ENCODE measurements at places on chromosomes 11 and 22. TPM values are rescaled to one million over a fixed set of nuclear protein-coding genes. Genes with fewer than 3 reads are reported as not detected.
A peak's percentile ranks its signal among the peaks of the same experiment; 100 is the strongest.

SCARF2 gene
- polyA plus RNA-seq = 39.7 TPM

CASP1 gene
- 8.1 TPM for polyA plus RNA-seq

CRYAB gene
- 58.0 TPM for polyA plus RNA-seq

PDGFD gene
- 38.7 TPM for polyA plus RNA-seq

CST6 gene
- polyA plus RNA-seq = not detected

CALCA gene
- polyA plus RNA-seq = 14.2 TPM

SLC17A6 gene
- polyA plus RNA-seq = not detected

PNPLA3 gene
- polyA plus RNA-seq = 1.7 TPM

ACRV1 gene
- 1.0 TPM for polyA plus RNA-seq

USP2 gene
- 7.6 TPM for polyA plus RNA-seq

CD248 gene
- 240 TPM for polyA plus RNA-seq

DNA sequence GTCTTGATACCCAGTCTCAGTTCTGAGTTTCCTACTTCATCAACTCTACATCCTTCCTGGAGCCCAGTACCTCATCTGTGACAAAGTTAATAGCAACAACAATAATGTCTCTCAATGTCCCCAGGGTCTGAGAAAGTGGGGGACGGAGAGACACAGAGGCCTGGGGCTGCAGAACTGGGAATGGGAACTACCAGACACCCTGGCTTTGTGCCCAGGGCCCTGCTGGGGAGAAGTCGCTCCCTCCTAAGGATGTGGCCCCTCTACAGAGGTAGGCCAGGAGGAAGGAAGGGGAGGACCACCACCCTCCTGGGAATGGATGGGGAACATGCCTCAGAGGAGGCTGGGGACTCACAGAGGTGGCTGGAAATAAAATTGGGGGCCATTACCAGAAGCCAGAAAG, 5.5 kb downstream of the PRG3 start:
- no peak for DNase-seq

- peak; percentile 52 for DNase-seq
Measured at GRCh38 chr22:27100789-27101188, 443.4 kb downstream of the MIAT start.

DNA sequence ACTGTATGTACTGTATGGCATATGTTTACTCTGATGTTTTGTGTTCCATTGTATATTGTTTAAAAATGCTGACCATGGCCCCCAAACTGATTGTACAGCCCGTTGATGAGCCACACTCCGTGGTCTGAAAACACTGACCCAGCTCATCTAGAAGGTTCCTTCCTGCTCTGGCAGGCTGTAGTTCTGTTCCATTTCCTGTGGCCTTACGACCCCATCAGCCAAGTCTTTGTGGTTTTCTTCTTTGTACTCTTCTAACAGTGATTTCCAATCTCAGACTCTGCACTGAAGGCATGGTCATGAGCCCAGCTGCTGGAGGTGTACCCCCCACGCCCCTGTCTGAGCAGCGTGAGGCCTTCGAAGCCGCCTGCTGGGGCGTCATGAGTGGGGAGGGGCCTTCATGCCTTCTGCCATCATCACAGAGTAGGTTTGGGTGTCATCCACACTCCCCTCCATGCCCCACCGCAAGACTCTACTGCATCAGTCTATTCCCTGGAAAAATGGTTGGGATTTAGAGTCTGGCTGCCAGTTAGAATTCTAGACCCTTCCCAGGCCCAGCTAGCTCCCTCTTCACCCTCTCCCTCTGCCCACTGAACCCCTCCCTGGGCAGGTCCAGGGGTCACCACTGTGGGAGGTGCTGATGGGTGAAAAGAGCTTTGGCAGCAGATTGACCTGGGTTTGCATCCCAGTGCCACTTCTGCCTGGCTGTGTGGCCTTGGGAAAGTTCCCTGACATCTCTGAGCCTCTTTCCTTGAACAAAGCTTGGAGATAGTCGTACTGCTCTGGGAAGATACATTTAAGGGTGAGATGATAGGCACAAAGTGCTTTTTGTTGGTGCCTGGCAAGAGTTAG, 11.3 kb upstream of the C11orf96 start:
- DNase-seq = no peak

GRCh38 chr22:45310331-45310976, 720 bp downstream of the FAM118A start:
- no peak for DNase-seq

- DNase-seq = no peak
Measured at GRCh38 chr22:30837531-30837930, 131.0 kb downstream of the MORC2 start.

- no peak for DNase-seq
Measured at GRCh38 chr11:95230810-95231126, 234 bp downstream of the SESN3 start.

DNA sequence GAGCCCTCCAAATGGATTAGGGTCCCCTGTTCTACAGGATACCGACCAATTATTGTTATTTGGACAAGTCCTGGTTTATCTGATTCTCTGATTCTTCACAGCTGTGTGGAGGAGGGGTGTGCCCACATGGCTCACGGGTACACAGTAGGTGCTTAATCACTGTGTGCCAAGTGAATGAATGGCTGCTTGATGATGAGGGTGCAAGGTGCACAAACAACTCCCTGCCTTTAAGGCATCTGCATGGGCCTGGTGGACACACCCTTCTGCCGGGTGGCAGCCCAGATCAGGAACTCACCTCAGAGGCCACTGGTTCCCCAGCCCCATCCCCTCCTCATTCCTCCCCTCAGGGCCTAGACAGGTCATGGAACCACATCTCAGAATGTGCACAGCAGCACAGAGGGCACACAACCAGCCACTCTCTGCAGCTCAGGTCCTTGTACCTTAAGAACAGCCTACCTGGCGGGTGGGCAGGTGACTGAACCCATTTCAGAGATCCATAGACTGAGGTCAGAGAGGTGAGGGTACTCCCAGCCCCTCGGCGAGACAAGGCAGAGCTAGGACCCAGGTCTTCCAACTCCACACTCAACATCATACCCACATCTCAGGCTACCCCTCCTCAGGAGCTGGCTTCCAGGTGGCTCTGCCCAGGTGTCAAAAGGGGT, 50.3 kb downstream of the SHANK2 start:
- no peak for DNase-seq

DNA sequence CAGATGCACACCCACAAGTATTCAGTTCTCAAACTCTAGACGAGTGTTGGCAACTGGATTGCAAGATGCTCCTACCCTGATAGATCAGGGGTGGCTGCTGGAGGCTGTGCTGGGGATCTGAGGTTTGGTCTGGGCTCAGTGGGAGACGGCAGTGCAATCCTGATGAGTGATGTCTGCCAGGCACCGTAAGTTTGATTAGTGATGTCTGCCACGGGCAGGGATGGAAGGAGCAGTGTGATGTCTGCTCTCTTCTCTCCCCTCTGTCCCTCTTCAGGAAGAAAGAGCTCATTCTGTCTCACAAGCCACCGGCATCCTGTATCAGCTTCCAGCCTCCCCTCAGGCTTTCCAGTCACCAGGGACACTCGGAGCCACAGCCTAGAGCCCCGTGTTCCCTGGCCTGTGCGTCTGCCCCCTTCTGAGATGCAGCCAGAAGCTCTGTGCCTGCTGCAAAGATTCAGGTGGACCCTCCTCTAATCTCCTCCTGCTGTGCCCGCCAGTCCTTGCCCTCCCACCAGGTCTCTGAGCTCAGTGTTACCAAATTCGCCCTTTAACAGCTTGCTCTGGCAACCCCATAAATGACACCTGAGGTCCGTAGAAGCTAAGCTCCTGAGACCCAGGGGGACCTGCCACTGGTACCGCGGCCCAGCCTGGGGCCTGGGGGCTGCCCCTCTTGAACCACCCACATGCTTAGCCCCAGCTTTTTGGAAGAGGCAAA, 19.9 kb downstream of the TP53I11 start:
- DNase-seq = no peak

GRCh38 chr22:45317551-45318167, 7.9 kb downstream of the FAM118A start:
- no peak for DNase-seq

- DNase-seq = no peak
Measured at GRCh38 chr11:29606330-29607031, 410.3 kb downstream of the KCNA4 start.

GRCh38 chr11:8223513-8223900, 40.2 kb downstream of the LMO1 start:
- no peak for DNase-seq

DNA sequence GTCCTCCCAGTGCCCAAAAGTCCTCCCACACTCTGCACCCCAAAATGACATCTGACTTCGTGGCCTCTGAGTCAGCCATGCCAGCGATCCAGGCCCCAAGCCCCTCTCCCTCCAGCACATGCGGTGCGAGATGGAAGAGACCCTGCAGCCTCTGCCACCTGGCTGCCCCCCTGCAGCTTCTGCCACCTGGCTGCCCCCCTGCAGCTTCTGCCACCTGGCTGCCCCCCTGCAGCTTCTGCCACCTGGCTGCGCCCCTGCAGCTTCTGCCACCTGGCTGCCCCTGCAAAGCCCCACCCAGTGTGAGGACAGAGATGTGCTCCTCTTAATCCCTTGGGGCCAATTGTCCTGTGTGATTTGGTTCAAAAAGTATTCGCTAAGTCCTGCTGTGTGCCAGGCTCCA, 68.0 kb downstream of the WNT7B start:
- no peak for DNase-seq

DNA sequence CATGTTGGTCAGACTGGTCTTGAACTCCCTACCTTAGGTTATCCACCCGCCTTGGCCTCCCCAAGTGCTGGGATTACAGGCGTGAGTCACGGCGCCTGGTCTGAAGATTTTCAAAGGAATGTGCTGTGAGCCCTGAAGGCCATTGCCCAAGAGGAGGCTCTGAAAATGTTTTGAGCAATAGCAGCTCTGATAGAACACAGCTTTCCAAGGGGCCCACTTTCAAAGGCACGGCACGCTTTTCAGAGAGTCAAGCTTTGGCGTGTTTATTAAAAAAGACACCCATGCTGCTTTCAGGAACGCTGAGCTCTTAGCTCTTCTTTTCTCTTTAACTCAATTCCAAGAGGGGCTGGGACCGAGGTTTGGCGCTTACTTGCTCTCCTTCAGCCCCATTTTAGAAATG, 73.8 kb upstream of the CDON start:
- no peak for DNase-seq

- no peak for DNase-seq
Measured at GRCh38 chr11:45392154-45392553, 106.0 kb upstream of the SYT13 start.

DNA sequence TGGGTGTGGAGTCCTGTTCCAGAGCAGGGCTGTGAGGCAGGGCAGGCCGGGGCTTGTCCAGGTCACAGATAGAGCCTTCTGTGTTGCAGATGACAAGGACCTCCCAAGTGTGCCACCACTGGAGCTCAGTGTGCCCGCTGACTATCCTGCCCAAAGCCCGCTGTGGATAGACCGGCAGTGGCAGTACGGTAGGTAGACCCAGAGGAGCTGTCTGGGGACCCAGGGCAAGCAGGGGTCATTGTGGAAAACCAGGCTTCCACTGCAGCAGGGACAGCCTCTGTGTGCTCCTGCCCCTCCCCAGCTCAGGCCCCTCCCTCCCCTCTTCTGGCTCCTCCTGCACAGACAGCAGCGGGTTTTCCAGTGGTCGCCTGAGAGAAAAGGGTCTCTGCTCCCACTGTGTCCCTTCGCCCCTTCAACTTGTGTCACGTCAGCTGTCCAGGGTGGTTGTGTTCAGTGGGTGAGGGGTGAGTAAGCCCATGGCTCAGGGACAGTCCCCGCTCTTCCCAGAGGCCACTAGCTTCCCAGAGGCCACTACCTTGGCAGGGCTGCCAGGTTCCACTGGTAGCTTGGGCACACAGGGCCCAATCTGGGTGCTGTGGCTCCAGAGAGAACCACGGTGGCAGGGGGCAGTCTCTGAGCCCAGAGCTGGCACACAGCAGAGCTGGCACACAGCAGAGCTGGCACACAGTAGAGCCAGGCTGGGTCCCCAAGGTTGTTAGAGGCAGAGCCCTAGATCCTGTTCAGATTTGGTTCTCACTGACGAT, 78.4 kb downstream of the MED15 start:
- no peak for DNase-seq

GRCh38 chr11:82996966-82997606, 74.6 kb downstream of the RAB30 start:
- no peak for DNase-seq

- DNase-seq = no peak
Measured at GRCh38 chr22:26993886-26994285, 336.5 kb downstream of the MIAT start.

DNA sequence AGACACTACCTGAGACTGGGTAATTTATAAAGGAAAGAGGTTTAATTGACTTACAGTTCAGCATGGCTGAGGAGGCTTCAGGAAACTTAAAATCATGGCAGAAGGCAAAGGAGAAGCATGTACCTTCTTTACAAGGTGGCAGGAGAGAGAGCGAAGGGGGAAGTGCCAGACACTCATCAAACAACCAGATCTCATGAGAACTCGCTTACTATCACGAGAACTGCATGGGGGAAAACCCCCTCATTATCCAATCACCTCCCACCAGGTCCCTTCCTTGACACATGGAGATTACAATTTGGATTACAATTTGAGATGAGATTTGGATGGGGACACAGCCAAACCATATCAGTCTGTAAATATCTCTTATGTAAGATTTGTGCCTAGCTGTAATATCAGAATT, 50.9 kb upstream of the ATXN10 start:
- no peak for DNase-seq

DNA sequence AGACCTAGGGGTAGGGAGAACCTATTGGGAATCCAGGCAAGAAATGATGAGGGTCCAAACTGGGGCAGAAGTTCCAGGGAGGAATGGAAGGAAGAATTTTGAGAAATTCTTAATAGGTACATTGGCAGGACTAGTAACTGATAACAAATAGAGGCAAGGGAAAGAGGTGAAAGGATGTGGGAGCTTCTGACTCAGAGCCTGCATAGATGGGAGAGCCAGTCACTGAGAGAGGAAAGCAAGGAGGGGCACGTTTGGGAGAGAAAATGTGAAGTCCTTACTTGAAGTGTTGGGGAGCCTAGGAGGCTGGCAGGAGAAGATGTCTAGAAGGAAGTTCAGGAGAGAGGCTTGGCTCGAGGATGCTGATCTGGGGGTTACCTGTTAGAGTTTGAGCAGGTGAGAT, 104.6 kb upstream of the NCAM1 start:
- no peak for DNase-seq

DNA sequence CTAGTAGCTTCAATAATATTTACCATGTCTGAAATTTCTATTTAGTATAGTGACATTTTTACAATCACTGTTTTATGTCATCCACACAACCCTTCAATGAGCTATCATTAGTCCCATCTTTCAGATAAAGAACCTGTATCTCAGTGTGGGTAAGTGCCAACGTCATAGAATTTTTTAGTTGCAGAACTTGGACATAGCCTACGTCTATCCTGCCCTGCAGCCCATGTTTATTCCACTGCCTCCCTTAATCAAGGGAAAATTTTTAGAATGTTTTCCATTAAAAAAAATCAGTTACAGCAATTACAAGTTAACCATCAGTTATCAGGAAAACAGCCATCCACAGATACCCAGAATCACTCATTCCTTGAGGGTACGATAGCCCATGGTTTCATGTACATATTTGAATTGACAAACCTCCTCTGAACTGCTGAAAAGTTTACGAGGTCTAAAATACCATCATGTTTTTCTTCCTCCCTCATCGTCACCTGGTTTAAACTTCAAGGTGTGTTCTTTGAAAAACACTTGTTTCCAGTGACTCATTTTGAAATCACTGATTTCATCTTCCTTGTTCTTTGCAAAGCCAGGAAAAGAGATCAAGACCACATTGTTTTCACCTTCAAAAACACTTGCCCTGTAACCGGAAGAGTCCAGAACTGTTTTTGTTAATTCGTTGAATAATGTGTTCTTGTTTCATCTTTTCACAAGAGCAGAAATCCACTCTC, 100.9 kb downstream of the FAM76B start:
- DNase-seq = no peak

GRCh38 chr11:69203901-69204245, 48.1 kb downstream of the SMIM38 start:
- no peak for DNase-seq

- DNase-seq = no peak
Measured at GRCh38 chr11:22554221-22554620, 71.4 kb downstream of the FANCF start.

- DNase-seq = no peak
Measured at GRCh38 chr11:86784241-86784681, 16.1 kb upstream of the PRSS23 start.
